Activated naive CD8-positive, alpha-beta T cell treated with anti-CD3 and anti-CD28 coated beads, Interleukin-2, amount 10 ng/mL, durations not matched to agents 7 days and 5 days (primary cell): ENCODE measurements at places on chromosomes 1 and 21.

DNA sequence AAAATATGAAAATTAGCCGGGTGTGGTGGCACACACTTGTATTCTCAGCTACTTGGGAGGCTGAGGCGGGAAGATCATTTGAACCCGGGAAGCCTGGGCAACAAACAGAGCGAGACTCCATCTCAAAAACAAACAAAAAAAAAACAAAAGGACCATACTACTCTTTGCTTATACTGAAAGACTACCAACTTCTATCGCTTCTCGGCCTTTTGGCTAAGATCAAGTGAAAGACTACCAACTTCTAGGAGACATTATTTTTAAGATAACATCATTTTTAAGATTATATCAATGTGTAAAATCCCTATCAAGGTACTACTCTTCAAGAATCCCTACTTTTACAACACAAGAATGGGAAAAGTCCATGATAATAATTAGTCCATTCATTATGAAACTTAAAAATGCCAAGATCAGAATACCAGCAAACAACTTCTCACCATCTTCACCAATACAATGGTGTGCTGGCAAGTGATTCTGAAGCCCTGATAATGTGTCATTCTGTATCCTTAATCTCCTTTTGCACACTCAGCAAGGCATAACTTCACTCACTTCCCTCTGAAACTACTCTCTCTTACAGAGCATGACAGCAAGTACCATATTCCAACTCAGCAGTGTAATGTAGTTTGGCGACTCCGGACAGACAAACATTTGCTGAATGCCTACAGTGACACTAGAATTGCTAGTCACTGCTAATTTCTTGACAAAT, 1.7 kb downstream of the PTP4A2 start:
- DNase-seq: no peak

DNA sequence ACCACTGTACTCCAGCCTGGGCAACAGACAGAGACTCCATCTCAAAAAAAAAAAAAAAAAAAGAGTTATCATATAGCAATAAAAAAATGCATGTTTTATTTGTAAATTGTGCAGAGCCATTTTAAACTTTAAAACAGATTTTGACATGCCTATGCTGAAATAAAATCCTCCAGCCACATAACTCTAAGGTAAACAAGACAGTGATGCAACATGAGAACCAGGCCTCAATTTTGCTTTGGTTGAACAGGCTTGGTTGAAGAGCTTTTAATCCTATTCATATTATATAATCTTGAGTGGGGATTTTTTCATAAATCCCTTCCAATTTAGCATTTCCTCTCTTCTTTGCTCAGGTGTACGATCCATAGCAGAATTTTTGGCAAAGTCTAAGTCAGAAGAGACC, 26.1 kb downstream of the ARMH1 start:
- no peak for DNase-seq

DNA sequence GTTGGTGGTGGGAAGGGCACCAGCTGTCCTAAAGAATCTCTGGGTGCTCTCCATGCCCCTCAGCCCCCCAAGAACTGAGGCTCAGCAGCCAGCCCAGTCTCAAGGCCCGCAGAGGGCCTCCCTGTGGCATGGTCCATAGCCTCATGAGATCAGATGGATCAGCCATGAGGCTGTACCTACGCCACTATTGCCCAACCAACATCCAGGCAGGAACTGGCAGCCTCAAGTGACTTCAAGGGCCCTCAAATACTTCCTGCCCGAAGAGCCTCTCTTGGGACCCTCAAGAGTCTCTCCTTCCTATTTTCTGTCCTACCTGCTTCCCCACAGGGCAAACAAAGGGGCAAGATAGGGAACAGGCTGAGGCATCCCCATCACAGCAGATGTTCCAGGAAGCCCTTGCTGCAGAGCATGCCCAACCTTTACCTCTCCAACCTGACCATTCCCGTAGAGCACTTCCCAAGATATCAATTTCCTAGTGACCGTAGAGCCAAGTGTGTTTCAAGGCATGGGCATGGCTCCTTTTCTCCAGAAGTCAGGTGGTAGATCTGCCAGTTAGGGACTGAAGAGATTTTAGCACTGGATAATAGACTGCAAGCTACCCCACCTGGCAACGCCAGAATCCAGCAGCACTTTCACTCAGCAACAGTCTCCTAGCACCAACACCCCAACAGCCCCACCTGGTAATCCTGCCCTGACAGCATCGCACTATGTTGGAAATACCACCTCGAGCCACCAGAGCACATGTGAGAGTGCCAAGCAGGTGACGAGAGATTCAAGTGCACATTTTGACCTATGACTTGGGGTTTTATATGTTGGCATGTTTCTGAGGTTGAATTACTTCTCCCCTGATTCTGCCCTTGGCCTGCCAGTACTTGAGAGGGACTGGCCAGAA, 13.7 kb upstream of the MFSD2A start:
- DNase-seq: no peak

DNA sequence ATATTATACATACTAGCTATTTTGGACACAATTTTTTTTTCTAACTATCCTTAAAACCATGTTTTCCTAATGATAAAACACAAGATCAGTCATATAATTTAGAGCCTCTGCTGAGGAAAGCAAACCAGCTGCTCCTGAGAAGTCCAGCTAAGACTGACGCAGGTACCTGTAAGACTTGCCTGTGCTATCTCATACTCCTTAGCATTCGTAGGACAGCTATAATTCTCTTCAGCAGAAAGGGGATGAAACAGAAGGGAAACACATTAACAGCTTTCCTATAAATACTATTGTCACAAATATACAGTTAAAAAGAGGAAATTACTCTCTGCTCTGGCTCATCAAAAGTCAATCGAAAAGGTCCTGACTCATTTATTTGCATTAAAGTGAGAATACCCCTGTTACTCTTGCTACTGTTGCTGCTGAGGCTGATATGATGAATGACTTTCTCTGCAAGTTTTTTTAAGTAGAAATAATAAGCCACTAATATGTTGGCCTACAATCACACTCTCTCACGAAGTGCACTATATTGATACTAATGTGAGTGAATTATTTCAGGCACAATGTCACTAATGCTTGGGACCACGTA, 757.1 kb downstream of the KCNT2 start:
- DNase-seq: no peak

DNA sequence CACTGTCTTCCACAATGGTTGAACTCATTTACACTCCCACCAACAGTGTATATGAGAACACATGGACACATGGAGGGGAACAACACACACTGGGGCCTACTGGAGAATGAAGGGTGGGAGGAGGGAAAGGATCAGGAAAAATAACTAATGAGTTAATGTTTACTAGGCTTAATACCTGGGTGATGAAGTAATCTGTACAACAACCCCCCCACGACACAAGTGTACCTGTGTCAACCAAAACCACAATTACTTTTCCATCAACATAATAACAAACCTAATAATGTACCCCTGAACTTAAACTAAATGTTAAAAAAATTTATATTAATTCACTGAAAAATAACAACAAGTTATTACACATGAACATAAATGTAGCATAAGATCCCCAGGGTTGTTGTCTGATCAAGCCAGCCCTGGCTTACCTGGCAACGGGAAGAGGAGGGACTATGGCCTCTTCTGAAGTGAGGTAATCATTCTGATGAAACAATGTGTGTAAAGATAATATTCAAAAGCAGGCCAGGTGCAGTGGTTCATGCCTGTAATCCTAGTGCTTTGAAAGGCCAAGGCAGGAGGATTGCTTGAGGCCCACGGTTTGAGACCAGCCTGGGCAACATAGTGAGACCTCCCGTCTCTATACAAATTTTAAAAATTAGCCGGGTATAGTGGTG, 40.8 kb upstream of the HEATR1 start:
- DNase-seq: no peak

DNA sequence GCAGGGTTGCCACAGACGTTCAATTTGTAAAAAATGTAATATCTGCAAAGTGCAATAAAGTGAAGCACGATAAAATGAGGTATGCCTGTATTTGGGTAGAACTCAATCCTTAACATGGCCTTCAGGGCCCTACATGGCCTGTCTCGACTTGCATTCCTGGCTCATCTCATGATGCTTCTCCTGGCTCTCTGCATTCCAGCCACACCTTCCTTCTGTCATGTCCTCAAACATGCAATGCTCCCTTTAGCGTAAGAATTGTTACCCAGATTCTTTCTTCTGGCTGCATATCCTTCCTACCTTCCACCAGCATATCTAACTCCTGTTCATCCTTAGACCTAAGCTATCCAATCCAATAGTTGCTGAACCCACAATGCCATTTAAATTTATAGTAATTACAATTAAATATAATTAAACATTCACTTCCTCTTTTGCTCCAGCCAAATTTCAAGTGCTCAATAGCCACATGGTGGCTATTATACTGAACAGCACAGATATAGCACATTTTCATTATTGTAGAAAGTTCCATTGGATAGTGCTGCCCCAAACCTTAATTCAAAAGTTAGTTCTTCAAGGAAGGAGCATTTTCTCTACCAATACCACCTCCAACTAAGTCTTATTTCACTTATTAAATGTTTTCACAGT, 32.6 kb downstream of the FGGY start:
- no peak for DNase-seq

GRCh38 chr1:118984086-118984721, 3.9 kb downstream of the TBX15 start:
- no peak for DNase-seq

- DNase-seq: no peak
These were observed 45.5 kb downstream of the OLFML2B start for GRCh38 chr1:161978011-161978790.

DNA sequence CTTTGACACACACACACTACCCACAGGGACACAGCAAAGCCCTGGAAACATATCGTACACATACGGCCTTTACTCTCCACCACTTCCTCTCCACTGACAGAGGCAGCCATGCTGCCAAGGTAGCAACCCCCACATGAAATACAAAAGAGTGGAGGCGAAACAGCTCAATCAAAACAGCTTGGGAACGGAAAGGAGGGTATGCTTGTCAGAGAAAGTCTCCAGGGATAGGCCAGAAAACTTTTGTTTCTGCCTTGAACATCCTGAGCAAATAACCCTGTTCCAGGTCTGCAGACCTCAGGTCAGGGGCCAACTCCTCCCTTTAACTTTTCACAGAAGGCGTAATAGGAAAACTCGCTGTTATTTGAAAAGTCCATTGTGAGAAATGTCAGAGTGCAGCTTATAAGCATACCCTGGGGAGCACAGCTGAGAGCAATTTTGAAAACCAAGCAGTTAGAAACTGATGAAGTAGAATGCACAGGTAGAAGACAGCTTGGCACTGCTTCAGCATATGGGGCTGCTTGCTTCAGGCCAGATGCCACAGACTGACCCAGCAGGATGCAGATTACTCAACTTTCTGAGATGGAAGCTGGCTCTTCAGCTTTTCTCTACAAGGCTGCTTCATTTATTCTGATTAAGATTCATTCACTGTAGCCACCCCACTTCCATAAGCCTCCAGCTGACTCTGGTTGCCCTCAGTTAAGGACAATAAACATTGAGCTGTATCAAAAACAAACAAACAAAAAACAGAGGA, 18.0 kb downstream of the KIAA0319L start:
- peak; percentile 40 for DNase-seq

- peak; percentile 61 for DNase-seq
These were observed 450 bp downstream of the S100A10 start for GRCh38 chr1:151993084-151993733.

DNA sequence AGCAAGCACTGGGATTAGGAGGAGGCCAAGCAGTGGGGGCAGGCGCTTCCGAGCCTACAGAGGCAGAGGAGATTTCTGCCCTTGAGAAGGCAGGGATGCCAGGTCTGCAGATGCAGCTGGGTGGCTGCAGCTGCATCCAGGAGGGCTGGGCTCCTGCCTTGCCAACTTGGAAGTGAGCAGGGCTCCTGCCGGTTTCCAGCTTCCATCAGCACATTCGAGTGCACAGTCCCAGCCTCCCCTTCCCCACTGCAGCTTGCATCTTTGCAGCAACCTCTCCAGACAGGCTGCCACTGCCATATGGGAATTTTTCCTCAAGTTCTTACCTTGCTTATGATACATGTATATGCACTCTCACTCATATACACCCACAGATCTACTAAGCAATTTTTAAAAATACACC, 1234.3 kb upstream of the B3GALT2 start:
- no peak for DNase-seq

GRCh38 chr1:84492726-84493125, 13.5 kb upstream of the SPATA1 start:
- DNase-seq: no peak

DNA sequence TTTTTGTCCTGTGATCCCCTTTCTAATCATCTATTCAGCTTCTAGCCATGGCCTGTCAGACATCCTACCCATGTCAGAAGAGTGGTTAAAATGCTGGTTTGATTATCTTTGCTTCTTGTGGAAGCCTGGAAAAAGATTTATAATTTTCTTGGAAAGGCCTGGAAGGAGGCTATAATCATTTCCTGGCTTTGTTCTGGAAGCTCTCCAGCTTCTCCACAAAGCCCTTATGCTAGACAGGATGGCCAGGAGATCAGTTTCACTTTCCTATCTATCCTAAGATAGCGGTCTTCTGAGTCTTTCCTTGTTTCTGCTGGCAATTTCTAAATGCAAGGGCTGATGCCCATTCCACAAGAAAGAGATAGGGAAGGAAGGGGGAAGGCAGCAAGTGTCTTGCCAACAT, 90.9 kb upstream of the SLC44A3 start:
- no peak for DNase-seq
